ENCODE measurements at places on chromosomes 16 and 17.

GRCh38 chr17:3590231-3590630 lies 19.0 kb downstream of the TRPV1 start:
- DNase-seq: no peak

DNA sequence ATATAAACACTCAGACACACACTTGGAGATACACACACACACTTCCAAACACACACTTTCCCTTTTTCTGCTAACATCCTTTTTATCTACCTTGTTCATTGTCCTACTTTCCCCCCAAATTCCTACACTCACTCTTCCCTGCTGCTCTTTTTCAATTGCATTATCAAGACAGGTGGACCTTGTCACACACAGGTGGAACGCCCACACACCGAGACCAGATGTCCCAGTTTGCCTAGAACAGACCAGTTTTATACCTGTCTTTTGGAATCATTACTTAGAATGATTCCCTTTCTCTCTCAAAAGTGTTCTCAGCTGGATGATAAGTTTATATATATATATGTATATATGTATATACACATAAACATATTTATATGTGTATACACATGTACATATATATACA lies 50.7 kb upstream of the ARHGAP44 start:
- DNase-seq: no peak

DNA sequence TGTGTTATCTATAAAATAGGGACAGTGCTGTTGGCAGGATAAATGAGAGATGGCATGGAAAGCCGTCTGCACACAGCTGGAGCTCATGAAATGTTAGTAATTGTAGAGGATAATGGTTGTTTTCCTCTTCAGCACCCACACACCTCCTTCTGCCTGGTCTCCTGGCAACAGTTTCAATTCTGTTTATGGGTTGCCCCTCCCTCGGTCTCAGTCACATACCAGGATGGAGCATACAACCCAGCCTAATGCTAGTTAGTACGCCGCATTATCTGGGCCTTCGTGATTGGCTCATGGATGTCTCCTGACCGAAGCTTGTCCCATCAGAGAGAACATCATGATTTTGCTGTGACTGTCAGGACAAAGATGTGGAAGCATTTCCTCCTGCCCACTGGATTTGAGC lies 126.2 kb upstream of the WSCD1 start:
- no peak for DNase-seq

DNA sequence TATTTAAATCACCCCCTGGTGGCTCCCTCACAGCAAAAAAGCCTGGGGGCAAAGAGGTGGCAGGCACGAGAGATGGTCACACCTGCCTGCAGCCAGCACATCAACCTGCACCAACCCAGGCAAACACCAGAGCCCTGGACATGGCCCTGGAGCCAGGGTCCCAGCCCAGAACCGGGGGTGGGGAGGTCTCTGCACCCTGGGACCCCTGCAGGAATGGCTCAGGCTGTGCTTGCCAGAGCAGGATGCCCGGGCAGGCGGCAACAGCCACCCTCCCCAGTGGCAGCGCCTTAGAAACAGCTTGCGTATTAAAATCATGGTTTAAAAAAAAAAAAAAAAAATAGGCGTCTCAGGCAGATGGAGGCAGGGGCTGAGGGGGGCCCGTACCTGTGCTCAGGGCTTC lies 16.2 kb downstream of the MYBBP1A start:
- DNase-seq: no peak

DNA sequence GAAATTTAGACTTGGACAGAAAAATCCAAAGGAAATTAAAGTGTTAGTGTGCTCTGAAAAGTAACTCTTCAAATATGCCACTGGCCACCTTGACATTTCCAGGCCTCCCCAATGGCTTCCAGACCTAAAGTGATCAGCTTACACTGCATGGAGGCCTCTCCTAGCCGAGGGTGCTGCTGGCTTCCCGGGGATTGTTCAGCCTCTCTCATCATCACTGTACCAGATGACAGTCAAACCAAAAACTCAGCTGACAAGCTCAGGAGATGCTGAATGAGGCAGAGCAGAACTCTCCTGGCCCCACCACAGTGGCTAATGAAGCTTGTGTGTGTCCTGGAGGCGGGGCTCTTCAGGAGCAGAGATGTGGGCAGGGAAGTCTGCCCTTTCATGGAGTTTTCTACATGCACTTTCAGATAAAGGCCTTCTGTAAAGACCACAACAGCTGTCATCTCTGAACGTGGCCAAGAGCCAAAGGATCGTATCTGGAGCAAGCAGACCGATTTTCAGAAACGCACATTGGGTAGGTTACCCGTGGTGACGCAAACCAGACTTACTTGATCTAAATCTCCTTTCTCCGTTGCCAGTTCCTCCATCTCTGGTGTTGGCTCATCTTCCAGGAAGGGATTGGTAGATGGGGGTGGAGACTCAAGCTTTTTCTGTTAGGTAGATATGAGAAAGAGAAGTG lies 113.3 kb downstream of the VPS53 start:
- no peak for DNase-seq

GRCh38 chr16:58551496-58551895 lies 36.2 kb downstream of the SETD6 start:
- no peak for DNase-seq

- DNase-seq: no peak
Measured at GRCh38 chr17:76481071-76481655, 13.8 kb downstream of the AANAT start.

GRCh38 chr17:81338274-81339190 lies 43.4 kb upstream of the SLC38A10 start:
- DNase-seq: no peak

GRCh38 chr16:67801883-67802282 lies 4.5 kb downstream of the RANBP10 start:
- DNase-seq: no peak

DNA sequence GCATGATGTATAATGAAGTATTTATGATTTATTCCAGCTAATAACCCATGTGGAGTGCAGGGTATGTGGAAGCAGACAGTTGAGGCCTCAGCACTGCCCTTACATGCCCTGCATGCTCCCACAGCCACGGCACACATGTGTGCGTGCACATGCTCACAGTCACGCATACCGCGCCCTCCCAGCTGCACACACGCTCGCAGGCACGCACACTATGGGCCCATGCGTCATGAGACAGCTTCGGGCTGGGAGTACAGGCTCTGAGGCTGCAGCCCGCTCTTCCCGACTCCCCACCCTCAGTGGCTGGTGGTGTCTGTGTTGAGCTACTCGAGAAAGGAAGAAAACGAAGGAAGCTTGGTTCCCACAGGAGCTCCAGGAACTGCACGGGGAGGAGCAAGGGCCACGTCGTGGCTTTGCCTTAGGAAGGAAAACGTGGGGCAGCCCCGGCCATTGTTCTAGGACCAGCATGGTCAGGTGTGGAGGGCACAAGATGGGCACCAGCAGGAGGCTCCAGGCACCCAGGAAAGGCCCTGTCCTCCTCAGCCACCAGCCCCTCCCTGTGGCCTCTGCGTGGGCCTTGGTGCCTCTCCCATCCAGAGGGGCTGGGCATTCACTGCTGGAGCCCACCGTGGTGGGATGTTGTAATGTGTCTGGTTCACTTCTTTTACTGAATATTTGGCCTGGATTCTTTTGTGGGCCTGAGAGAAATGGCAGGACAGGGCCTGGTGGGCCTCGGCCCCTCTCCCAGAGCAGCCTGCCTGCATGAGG lies 27.5 kb upstream of the CDH15 start:
- no peak for DNase-seq

GRCh38 chr17:2282297-2282873 lies 21.2 kb downstream of the SMG6 start:
- DNase-seq: no peak

- no peak for DNase-seq
Measured at GRCh38 chr16:19926449-19927390, 42.1 kb upstream of the GPRC5B start.

- no peak for DNase-seq
Measured at GRCh38 chr16:70687102-70687511, 1.3 kb upstream of the MTSS2 start.

DNA sequence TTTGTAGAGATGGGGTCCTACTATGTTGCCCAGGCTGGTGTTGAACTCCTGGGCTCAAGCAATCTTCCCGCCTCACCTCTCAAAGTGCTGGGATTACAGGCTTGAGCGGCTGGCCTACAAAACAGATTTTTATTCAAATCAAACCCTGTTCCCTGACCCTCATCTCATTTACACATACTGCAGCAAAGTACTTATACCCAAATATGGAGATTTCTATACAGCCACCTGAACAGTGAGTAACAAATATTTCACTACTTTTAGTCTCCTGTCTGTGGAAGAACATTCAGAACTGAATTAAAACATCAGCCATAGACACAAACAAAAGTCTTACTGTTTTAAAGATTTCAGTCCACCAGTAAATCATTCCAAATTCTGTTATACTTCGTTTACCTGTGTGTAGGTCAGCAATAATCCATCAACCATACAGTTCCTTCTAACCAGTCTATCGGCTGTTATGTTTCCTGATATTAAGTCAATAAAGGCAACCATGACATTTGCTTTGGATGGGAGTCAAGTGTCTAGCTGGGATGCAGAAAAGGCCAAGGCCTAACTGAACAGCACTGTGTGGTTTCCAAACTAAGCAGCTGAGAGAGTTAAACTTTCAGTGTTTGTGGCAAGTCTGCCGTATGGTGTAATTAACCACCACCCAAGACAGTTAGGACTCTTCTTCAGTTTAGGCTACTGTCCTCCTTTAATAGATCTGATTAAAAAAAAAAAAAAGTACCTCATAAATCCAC lies 22.3 kb downstream of the ERN1 start:
- no peak for DNase-seq

GRCh38 chr16:69565671-69566239 lies at the start of gene NFAT5:
Gene NFAT5 (plus strand): TSS chr16:69565966. CDS start chr16:69566302, 336 bp downstream.
- peak; percentile 87 for DNase-seq

- no peak for DNase-seq
Measured at GRCh38 chr17:27564463-27564862, 66.5 kb upstream of the LGALS9 start.

- DNase-seq: no peak
Measured at GRCh38 chr17:50079334-50080095, 15.6 kb upstream of the PDK2 start.

- no peak for DNase-seq
Measured at GRCh38 chr17:77736199-77736585, 222.3 kb upstream of the TNRC6C start.

- DNase-seq: no peak
Measured at GRCh38 chr16:66425651-66426050, 1.4 kb upstream of the BEAN1 start.

- DNase-seq: peak; percentile 85
Measured at GRCh38 chr17:4833178-4833940, at the start of gene MINK1. Gene MINK1 (plus strand): TSS chr17:4833340. CDS start chr17:4833584, 244 bp downstream.

GRCh38 chr17:27430882-27431491 lies 25.3 kb upstream of the KSR1 start:
- no peak for DNase-seq

DNA sequence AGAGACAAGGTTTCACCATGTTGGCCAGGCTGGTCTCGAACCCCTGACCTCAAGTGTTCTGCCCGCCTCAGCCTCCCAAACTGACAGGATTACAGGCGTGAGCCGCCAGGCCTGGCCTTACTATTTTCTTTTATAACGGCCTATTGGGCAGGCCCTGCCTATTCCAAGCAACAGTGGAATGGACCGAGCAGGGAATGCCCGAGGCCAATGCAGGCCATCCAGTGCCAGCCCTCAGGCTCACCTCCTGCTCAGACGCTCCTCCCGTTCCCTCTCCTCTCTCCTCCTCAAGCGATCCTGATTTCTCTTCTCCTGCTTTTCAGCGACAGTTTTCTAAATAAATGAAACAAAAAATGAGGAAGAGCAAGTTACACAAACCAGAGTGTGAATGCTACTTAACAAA lies 12.4 kb downstream of the HBQ1 start:
- no peak for DNase-seq

- no peak for DNase-seq
Measured at GRCh38 chr17:546456-546855, 168.2 kb downstream of the VPS53 start.

- no peak for DNase-seq
Measured at GRCh38 chr16:31186176-31186575, 6.2 kb downstream of the FUS start.

DNA sequence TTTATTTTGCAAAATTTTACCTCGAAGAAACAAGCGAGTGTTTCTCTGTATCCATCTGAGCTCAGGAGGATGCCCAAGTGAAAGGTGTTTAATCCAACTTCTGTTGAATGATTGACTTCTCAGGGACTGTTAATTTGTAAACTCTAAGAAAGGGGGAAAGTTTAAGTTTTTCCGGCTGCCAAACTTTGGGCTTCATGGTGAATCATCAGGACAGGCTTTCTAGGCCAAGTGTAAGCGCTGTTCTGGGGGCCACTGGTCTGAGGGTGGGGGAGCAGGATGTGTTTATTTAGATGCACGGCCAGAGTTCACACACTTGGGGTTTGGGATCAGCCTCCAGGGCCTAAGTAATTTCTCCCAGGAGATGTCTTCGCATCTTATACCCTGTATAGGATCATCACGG lies 110.4 kb downstream of the PITPNC1 start:
- no peak for DNase-seq

GRCh38 chr17:4982305-4982704 lies 5.2 kb downstream of the CAMTA2 start:
- no peak for DNase-seq

- no peak for DNase-seq
Measured at GRCh38 chr17:14756479-14756878, 455.6 kb downstream of the HS3ST3B1 start.

- DNase-seq: no peak
Measured at GRCh38 chr16:86089991-86090390, 191.0 kb downstream of the IRF8 start.

- no peak for DNase-seq
Measured at GRCh38 chr17:78496311-78496710, 80.9 kb downstream of the DNAH17 start.

DNA sequence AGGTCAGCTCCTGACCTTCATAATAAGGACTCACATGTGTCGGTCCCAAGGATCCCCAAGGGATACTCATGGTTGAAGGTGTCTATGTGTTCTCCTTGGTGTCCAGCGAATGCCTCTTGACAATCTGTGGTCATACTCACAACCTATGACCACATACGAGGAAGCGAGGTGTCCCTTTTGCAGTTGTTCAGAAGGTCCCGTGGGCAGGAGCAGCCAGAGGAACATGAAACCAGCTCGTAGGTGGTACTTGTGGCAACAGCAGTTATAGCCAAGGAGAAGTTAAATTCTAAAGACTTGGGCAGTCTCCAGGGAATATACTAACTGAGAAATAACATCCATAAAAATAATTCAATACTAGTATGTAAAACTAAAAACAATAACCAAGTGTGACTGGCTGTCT lies 685.3 kb downstream of the WWOX start:
- no peak for DNase-seq

GRCh38 chr17:27379888-27380533 lies 76.2 kb upstream of the KSR1 start:
- DNase-seq: no peak

GRCh38 chr16:46715769-46716305 lies 26.4 kb downstream of the ORC6 start:
- DNase-seq: no peak

- DNase-seq: no peak
Measured at GRCh38 chr16:86031141-86031678, 132.2 kb downstream of the IRF8 start.

- no peak for DNase-seq
Measured at GRCh38 chr16:890716-891352, 80.0 kb downstream of the LMF1 start.

GRCh38 chr16:3601614-3602319 lies 9.6 kb downstream of the SLX4 start:
- DNase-seq: no peak

- DNase-seq: no peak
Measured at GRCh38 chr17:80722661-80723060, 178.0 kb downstream of the RPTOR start.

- DNase-seq: no peak
Measured at GRCh38 chr17:79024901-79025737, 1.1 kb downstream of the C1QTNF1 start.

GRCh38 chr17:2957631-2958286 lies 105.6 kb downstream of the OR1D5 start:
- DNase-seq: no peak
